ENCODE measurements at places on chromosomes 6 and 20.

- no peak for DNase-seq
Observed at GRCh38 chr6:111572216-111572706, 33.4 kb downstream of the TRAF3IP2 start.

DNA sequence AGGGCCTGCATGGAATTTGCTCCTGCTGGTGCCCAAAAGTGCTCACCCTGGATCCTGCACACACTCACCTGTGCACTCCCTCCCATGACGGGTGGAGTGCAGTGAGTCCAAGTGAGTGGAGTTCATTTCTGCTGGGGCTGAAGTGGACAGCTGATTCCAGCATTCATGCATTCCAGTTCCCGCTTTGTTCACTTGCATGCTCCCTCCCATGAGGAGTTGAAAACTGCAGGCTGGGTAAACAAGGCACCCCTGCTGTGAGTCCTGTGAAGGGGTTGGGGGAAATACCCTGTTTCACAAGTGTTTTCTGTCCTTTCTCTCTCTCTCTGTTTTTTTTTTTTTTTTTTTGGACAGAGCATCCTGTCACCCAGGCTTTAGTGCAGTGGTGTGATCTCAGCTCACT, 454.1 kb upstream of the NOX3 start:
- DNase-seq, result no peak

GRCh38 chr6:138682704-138683527, 90.7 kb upstream of the CCDC28A start:
- DNase-seq, result no peak

GRCh38 chr6:37036146-37036545, 30.7 kb downstream of the FGD2 start:
- DNase-seq, result no peak

DNA sequence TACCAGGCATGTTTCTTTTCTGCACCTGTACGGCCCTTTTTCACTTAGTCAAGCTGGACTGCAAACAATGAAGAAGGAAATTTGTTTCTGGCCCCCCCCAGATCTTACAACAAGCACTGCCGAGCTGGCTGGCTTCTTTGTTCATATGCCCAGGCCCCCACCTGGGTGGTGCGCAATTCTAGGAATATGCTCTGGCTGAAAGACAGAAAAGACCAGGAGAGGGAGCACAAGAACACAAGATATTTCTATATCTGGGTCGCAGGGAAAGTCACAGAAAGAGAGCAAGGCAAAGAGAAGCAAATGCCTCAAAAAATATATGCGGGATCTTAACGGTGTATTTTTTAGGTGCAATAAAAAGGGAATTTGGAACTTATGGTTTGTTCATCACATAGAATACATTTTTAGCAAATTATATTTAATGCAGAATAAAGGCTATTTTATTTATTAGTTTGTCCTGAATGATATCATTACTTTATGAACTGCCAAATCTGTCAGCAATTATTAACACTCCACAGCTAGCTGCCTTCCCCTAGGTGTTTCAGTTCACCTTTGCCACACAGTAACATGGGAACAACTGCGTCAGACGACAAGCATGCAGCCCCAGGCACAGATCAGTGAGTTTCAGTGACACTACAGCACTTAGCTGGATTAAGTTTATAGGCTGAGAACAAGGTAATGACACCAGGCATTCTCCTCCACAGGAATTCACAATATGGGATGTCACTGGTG, 76.5 kb downstream of the GJA10 start:
- no peak for DNase-seq

- no peak for DNase-seq
Observed at GRCh38 chr6:13367396-13367795, 39.1 kb upstream of the TBC1D7 start.

DNA sequence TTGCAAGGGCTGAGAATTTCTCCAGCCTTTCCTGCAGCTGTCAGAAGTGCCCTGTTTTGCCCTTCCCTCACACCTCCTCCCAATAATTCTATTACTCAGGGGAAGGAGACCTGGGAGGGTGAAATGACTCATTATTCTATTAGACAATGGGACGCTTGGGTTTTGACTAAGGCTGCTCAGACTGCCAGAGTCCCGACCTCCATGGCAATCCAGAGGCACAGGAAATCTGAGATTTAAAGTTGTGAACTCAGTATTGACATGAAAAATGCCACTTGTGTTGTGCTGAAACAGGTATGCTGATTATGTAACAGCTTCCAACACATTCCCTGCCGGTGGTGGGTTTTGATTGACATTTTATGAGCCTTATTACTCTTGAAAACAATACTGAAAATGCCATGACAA, 625.9 kb upstream of the FLRT3 start:
- DNase-seq, result no peak

DNA sequence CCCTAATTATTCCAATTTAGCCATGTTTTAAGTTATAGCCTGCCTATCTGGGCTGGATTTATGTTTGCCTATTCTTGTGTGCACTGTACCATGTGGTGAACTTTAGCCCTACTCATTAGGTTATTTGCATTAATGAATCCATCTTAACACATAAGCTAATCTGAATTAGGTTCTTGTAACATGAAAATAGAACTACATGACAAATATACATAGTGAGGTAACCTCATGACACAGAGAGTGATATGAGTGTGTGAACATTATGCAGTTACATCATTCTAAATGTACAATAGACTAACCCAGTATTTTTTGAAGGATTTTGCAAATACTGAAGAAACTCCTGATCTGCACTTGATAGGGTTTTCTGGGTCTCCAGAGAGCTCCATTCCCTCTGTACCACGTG, 733.7 kb upstream of the CITED2 start:
- no peak for DNase-seq

GRCh38 chr6:32173051-32173727, 2.7 kb downstream of the AGPAT1 start:
- DNase-seq, result no peak

DNA sequence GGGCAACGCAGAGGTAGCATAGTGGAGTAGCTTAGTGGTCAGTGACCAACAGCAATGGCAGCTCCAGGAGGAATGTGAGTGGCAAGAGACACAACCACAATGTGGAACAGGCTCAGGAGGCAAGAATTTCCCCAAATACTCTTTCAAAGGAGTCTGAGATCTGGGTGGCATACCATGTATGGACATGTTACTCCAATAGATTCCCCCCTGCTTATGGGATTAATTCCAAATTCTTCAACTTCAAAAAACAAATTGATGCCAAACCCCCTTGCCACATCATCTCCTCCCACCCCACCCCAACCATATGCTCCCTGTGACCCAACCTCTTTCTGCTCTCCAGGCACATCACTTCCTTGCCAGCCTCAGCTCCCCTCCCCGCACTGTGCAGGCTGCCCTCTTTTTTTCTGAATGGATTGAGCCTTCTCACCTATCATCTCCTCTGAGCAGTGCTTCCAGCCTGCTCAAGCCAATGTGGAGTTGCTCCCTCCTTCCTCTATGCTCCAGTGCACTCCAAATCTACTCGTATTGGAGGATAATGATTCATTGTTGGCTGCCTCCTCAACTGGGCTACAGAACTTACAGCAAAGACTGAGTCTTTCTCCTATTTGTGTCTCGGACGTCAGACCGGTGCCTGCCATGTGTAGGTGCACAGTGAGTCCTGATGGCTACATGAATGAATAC, 93.0 kb upstream of the CEP85L start:
- DNase-seq, result no peak

GRCh38 chr6:143248359-143248758, 187.7 kb downstream of the AIG1 start:
- DNase-seq, result no peak

GRCh38 chr20:45118028-45118427, 3.1 kb upstream of the WFDC5 start:
- DNase-seq, result no peak

Measured in stimulated activated CD4-positive, alpha-beta T cell treated with anti-CD3 and anti-CD28 coated beads, Interleukin-4, amount 100 ng/mL, for 4 hours (primary cell).